ENCODE measurements at places on chromosomes 12 and 14. TPM values are rescaled to one million over a fixed set of nuclear protein-coding genes. Genes with fewer than 3 reads are reported as not detected.
A peak's percentile ranks its signal among the peaks of the same experiment; 100 is the strongest.

Gene B4GALNT3
- 0.36 TPM for total RNA-seq

Gene SERPINA1
- 0.29 TPM for total RNA-seq

Gene LAG3
- total RNA-seq: not detected

Gene MYF6
- total RNA-seq: not detected

Gene NINJ2
- 5.8 TPM for total RNA-seq

Gene GARIN6
- not detected for total RNA-seq

Gene TAS2R42
- not detected for total RNA-seq

Gene RFLNA
- 15.9 TPM for total RNA-seq

Gene ALG10B
- total RNA-seq: 2.9 TPM

Gene IGF1
- 0.88 TPM for total RNA-seq

DNA sequence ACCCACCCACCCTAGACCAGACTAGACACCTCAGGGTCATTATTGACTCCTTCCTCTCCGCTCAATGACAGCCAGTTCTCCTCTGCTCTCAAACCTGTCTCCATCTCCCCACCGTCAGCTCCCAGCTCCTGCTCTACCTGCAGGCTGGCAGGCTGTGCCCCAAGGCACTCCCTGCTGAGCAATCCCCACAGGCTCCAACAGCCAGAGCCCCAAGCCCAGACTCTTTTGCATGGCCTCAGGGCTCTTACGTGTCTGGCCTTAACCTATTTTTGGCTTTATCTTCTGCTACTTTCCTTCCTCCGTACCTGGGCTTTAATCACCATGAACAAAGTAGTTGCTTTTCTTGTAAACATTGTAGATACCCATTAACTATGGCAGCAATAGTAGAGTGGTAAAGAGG lies 162.9 kb upstream of the PRMT8 start:
- DNase-seq: no peak

DNA sequence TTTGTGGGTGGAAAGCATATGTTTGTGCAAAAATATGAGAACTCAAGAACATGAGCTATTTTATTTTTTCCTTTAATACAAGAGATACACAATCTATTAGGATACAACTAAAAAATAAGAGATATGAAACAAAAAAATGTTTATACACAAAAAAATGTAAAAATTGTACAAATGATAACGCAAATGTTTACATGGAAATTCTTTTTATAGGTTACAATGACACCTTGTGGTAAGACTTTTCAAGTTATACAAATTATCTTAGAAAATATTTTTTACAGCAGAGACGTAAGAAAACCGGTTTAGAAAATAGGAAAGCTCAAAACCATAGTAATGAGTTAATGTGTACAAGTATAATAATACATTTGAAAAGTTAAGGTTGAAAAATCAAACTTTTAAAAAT lies 25.5 kb downstream of the CEP83 start:
- DNase-seq: peak; percentile 5

- DNase-seq: no peak
Observed at GRCh38 chr12:17680220-17680619, 409.8 kb downstream of the RERGL start.

DNA sequence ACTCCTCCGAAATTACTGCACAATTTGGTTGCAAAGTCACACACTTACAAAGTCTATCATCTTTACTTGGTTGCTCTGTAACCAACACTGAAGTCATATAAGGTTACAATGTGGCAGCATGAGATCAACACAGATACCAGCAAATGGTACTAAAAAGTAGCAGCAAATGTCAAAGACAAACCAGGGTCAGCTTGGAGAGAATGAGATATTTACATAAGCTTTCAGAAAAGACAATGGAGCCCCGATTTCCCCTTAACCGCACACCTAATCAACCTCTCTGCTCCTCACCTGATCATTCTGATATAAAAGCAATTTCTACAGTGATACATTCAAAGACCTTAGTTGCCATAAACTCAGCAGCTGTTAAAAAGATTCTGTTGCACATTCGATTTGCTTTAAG lies 76.4 kb upstream of the FOXN3 start:
- DNase-seq: no peak

DNA sequence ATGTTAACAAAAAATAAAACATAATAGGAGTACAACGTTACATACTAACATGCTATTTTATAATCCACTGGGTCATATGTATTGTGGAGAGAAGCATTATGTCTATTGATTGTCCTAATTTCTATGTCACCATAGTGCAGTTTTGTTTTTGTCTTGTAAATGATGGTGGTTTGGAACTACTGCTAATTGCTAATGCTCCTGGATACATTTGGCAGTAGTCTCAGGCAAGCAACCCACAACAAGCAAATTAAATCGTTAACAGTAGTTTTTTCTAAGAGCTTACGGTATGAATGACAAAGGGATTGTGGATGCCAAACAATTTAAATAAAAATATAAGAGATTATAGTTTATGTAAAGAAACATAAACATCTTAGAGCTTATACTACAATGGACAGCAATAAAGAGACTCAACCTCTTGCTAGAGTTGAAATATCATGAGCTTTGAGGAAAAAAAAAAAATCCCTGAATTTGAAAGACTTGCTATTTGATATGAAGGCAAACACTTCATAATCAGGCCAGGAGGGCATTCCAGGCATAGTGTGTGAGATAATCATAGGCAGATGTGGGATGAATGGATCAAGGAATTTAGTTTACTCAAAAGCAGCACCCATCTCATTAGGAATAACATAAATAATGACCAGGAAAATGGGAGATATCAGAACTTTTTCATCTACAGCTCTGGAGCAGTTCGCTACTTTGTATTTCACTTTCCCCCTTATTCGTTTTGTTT lies 181.3 kb downstream of the CCDC59 start:
- no peak for DNase-seq

DNA sequence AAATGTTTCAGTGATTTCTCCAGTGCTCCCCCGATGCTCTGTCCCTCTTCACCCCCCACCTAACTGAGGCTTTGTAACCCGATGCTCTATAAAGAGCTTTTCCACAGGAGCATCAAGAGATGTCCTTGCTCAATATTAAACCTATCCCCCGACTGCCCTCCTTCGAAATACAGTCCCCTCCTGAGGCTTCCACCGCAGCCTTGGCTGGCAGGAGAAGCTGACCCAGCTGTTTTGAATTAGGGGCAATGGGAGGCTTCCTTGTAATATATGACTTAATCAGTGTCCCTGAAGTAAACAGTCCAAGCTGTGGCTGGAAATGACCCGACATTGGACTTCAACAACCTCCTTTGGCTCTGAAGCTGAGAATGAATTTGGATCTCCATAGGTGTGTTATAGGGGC lies 62.4 kb downstream of the TMEM30B start:
- DNase-seq: peak; percentile 21

DNA sequence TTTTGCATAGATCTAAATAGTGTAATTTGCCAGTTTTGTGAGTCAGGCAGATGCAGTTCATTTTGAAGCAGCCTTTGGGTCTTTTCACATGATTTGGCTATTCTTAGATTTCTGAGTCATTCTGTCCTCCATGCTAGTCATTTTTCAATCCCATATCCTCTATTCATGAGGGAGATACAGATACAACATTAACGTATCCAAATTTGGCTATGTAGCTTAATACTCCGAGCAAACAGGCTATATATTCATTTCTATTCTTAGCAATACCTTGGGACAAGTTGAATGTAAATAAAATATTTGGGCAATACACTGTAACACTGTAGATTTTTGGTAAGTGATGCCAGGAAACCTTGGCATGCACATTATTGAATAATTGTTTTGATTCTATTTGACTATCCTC lies 270.7 kb upstream of the PDE3A start:
- DNase-seq: peak; percentile 91

DNA sequence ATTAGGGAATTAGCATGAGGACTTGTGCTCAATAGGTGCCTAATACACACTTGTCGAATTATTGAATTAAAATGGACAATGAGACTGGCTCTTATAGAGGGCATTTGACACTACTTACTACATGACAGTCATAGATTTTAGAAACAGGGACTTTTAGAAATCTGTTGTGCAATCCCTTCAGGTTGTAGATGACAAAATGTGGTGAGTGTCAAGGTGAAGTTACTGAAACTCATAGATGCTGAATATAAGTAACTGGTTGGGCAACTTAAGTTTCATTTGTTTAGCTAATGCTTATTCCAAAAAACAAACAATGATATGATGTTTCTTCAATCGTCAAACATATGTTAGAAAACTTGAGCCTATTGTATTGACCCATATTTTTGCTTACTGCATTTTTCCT lies 12.9 kb upstream of the PEX5 start:
- DNase-seq: no peak

- no peak for DNase-seq
Observed at GRCh38 chr12:3589745-3590144, 98.7 kb downstream of the PRMT8 start.

DNA sequence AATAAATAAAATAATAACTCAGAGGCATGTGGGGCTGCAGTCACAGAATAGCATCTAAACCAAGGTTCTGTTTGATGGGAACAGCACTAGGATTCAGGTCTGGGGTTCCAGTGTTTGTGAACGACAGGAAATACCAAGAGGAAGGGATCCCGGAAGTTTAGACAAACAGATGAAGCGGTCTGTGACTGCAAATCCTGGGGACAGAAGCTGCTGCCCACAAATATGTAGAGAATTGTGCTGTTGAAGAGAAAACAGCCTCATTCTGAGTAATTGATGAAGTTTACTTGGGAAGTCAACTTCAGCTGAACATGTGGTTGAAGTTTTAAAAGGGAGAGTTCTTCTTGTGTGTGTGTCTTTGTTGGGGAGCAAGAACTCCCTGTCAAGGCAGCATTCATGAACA lies 98.4 kb upstream of the TBX5 start:
- DNase-seq: no peak

- DNase-seq: no peak
Observed at GRCh38 chr14:103392572-103392971, 7.4 kb downstream of the MARK3 start.

GRCh38 chr14:67759916-67760315 lies 56.5 kb downstream of the ZFYVE26 start:
- DNase-seq: no peak

DNA sequence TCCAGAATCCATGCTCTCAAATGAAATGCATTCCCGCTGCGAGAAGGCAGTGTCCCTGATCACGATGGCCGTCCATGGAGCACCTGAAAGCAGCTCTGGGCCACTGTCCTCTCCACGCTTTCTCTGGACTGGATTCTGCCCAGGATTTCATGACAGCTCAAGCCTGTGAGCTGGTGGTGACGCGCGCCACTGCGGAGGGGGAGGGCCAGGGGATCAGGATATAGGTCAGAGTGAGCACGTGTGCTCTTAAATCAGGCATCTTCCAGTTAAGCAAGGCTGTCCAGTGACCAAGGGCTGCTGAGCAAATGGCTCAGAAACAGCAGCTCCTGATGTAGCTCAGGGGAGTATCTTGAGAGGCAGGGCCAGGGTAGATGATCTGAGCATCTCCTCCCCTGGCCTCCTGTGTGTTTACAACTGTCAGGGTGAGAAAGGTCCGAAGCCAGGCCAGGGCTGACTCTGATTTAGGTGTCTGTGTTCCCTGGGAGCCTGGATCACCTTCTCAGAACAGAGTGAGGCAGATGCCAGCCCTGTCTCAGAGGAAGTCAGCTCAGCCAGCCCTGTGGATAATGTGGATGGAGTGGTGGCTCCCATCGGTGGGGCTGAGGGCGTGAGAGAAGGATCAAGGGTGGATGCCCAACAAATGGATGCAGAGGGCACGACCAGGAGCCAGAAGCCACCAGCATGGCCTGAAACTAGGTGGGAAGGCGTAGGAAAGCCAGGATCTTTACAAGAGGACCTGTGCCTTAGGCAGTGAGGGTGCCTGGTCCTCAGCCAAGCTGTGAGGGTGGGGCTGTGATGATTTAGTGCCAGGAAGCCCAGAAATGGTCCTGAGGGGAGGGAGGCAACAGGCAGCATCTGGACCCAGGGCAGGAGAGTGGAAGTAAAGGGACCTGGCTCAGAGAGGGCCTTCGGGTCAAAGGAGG lies 55.3 kb downstream of the ELK3 start:
- DNase-seq: no peak

GRCh38 chr14:55309154-55309553 lies 37.9 kb downstream of the FBXO34 start:
- no peak for DNase-seq

- no peak for DNase-seq
Observed at GRCh38 chr12:67271976-67272375, 2.8 kb downstream of the CAND1 start.

DNA sequence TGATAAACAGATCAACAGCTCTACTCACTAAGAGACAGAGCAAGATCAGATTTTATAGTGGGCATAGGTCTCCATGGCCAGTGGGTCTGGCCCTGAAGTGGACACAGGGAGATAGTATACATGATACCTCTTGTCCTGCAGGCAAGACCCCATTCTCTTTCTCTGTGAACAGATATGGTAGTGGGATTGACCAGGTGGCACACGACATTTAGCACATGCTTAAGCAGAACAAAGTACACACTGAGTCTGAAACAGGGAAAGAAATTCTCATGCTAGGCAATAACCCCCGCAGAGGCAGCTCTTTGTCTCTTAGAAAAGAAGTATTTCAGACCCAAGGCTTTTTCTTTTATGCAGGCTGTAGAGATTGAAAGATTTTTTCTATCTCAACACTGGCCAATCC lies 1331.2 kb downstream of the FSCB start:
- no peak for DNase-seq

GRCh38 chr12:123571343-123571813 lies 13.0 kb upstream of the TMED2 start:
- peak; percentile 95 for DNase-seq

DNA sequence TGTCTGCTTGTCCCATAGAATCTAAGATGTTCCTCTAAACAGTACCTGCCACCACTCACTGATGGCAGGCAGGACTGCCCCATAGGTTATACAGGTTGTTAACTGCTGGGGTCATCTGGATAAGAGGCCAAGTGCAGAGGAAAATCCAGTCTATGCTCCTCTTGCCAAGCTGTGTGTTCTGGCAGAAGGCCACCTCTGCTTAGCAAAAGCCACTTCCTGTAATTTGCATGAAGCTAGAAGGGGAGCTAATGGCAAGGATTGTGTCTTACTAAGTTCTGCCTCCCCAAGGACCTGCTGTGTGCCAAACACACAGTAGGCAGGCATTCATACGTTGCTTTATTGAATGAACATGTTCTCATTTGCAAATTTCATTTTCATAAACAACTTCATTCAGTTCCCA lies 445.4 kb downstream of the BCL11B start:
- DNase-seq: no peak

- DNase-seq: peak; percentile 100
Observed at GRCh38 chr12:132622437-132623071, 4.0 kb downstream of the P2RX2 start.

- DNase-seq: no peak
Observed at GRCh38 chr14:61589691-61590581, 105.4 kb upstream of the HIF1A start.

DNA sequence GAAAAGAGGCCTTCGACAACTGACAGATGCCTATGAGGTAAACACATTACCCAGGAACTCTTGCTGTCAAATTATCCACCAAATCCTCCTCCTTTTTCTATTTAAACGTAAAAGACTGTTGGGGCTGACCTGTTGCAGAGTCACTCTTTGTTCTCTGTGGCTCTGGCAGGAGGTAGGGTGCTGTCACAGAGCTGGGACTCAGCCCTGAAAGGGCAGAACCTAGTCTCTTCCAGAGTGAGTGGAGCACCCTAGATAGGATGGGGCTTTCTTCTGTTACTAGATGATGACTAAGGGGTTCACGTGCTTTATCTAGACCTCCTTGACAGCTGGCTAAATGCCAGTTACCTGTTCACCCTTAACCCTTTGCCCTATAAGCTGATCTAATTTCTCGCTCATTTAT lies 25.7 kb downstream of the FNTB start:
- peak; percentile 21 for DNase-seq

GRCh38 chr14:93018366-93018765 lies 95.4 kb downstream of the CHGA start:
- DNase-seq: peak; percentile 78

- peak; percentile 8 for DNase-seq
Observed at GRCh38 chr14:62138593-62138992, 376.4 kb downstream of the SNAPC1 start.

Measured in osteoblast (primary cell).